T-cell (primary cell): ENCODE measurements at places on chromosomes 2 and 18.

- DNase-seq, result no peak
Measured at GRCh38 chr2:24659862-24660261, 133.3 kb downstream of the PTRHD1 start.

- DNase-seq, result no peak
Measured at GRCh38 chr2:66576561-66577320, 141.8 kb downstream of the MEIS1 start.

DNA sequence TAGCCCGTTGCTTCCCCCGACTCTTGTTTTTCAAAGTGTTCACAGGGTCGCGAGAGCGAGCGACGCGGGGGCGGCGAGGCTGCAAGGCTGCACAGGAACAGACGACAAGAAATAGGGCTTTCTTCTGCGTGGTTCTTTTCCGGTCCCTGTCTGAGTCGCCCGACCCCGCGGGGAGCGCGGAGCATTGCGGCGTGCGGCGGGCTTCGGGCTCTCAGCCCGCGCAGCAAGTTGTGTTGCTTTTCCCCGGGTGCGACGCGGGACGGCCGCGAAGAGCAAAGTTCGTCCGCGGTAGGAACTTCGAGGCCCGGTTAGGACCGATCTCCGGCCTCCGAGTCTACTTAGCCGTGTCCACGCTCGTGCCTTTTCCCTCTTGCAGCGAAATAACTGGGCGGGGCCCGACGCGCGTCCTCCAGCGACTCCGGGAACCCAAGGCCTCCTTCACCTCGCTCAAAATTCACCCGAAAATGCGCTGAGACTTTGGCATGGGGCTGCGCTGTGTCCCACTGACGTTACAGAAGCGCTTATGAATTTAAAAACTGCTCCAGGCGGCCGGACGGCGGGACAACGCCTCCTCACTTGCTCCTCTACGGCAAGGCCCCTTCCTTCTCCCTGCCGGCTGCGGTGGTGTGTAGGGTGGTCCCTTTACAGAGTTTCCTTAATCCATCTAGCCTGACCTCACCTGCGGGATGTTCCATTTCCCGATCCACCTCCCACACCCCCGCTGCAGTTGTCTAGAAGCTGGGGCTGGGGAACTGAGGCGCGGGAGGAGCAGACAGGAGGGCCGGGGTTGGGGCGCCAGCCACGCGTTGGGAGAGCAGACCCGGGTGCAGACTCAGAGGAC lies 1.5 kb upstream of the BCL2L11 start:
- no peak for DNase-seq

DNA sequence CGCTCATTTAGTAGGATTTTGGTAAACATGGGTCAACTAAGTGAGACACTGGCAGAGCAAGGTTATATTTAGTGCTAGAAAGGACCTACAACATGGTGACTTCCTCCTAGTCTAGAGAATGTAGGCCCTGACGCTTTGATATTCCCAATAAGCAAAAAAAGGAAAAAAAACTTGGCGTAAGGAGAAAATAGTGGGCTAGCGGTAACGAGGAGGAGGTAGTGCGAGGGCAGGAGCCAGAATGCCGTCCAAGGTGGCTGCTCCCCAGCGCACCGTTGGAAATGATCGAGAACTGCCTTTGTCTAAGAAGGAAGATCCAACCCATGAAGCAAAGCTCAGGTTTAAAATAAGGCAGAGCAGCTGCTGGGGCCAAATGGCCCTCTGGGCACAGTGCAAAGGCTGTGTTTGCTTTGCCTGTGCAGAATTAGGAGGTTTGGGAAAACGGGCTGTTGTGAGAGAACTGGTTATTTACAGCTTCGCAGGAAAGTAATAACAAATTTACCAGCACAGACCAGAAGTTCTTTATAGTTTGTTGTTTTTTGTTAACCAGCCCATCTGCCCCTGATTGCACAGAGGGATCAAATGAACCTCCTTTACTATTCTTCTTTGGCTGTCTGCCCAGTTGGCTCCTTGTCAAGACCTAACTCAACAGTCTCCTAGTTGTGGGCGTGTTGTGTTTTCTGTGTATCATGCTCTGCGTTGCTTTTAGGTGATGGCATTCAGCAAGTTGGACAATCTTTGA lies 86.6 kb downstream of the ITGB1BP1 start:
- DNase-seq, result no peak

DNA sequence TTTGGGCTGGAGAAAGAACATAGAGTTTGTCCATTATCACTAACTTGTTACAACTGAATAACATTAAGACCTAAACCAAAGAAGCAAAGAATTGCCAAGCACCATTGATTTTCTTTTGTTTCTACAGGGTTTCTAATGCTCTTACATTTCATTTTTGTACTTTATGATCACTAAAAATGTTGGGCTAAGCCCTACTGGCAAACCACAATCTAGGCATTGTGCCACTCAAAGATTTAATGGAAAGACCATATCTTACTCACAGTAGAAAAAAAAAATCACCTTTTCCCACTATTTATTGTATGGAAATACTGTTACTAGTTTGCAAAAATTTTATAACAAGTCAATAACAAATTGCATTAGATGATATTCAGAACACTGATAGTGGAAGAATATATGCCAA lies 447.4 kb upstream of the PKDCC start:
- no peak for DNase-seq

DNA sequence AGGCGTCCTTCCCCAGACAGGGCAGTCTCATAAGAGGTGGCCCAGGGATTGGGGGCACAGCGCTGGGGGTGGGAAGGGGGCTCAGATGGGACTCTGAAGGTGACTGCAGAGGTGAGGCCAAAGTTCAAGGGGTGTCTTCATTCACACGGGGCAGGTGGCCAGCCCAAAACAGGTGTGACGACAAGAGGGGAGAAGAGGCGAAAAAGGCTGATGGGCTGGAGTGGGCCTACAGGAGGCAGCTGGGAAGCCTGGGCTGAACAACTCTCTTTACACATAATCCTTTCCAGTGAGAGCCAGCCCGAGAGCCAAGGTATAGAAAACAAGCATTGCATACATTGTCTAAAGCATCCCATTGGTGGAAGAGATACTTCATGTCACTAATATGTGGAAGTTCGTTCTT lies 130.9 kb upstream of the ASB18 start:
- no peak for DNase-seq

GRCh38 chr2:143844986-143845385 lies 674.9 kb downstream of the ZEB2 start:
- no peak for DNase-seq

- DNase-seq, result no peak
Measured at GRCh38 chr2:96977631-96978195, 8.7 kb downstream of the FAM178B start.

DNA sequence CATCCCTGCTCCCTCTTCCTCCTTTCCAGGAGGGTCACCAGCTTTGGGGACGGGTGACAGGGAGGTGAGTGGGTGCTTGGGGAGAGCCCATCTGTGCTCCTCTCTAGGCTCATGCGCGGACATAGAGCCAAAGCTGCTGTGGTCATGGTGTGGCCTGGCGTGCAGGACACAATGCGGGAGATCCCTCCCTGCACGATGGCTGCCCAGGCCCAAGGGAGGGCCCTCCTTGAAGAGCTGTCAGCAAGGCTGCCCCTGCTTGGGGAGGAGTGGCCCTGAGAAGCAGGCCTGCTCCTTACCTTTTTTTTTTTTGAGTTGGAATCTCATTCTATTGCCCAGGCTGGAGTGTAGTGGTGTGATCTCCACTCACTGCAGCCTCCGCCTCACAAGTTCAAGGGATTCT lies 111.4 kb downstream of the DYSF start:
- no peak for DNase-seq

DNA sequence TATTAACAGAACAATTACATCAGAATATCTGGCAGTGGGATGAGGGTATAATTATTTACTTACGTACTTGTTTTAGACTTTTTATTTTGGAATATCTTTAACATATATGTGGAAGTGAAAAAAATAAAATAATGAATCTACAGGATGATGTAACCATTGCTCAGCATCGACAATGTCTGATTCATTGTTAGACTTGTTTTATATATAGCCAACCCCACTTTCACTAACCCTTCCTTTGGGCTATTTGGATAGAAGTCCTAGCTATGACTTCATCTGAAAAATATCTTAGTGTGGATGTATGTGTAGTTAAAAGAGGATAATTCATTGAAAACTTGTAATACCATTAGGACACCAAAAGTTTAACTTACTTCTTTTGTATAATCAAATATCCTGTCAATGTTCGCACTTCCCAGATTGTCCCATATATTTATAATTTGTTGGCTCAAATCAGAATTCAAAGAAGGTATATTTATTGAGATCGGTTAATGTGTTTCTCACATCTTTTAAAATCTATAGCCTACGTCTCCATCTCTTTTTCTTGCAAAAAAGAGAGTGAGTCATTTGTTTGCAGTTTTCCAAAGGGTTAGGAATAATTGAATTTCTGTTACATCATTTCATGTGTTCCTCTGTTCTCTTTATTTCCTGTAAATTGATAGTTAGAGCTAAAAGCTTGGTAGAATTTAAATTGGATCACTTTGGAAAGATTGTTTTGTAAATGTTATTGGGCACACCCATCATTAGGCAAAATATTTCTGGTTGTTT lies 506.1 kb upstream of the FAM98A start:
- DNase-seq, result no peak

DNA sequence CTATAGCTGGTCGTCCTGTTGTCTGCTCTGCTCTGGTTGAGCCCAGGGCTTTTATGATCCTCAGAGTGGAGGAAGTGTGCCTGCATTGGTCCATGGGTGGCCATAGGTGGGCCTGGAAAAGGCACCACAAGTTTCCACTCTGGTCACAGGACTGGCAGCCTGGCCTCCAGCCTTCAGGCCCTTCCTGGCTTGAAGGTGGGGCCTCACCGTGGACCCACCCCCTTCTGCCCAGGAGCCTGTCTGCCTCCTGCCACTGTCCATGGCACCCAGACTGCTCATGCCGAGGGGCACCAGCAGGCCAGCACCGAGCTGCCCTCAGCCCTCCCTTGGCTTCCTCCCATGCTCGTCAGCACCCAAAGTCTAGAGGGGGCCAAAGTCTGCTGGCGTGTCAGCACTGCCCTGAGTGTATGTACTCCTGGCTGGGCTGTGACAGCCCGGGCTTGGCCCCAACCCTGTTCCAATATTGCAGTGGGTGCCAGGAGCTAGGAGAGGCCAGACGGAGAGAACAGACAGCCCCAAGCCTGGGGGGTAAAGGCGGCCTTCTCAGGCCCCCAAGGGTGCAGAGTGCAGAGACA lies 529.4 kb downstream of the DCC start:
- DNase-seq, result no peak

- no peak for DNase-seq
Measured at GRCh38 chr2:134315471-134315870, 61.6 kb downstream of the MGAT5 start.

DNA sequence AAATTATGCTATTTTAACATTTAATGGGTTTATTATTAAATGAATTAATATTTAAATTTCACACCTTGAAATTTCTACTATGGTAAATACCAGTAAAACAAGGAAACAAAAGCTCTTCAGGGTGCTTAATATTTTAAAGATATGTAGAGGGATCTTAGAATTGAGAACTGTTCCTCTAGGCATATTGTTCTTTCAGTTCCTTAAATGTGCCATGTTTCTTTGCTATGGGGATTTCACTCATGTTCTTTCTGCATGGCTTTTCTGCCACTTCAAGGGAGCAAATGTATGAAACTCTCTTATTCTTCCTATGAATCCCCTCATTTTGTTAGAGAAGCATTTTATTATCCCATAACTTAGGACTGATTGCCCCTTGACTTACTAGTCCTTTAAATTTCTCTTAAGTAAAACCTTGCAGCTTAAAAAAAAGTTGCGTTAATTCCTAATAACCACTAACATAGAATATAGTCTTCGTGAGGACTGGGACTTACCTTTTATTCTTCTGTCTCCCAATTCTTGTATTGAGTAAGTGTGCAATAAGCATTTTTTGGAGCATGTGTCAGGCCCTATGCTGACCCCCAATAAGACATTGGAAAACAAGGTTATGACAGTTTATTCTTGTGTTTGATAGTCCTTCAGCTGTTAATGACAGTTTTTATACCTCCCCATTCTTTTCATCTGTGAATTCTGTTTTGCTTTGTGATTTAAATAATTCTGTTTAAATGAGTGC lies 95.7 kb downstream of the BIRC6 start:
- no peak for DNase-seq

- no peak for DNase-seq
Measured at GRCh38 chr2:16632598-16632997, 33.0 kb downstream of the CYRIA start.

DNA sequence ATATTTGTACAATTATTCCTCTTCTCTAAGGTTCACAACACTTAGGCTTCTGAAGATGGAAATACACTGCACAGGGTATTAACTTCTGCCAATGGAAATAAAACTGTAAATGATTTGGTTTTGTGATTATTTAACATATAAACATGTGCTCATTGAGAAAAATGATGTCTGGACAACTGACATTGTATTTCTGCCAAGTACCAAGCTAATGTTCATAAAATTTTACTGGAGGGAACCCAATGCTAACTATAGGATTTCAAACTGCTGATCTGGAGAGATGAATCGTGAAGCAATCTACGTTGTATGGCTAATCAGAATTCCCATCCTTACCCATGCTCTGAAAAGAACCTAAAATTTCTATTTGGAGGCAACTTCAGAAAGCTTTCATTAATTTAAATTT lies 279.7 kb downstream of the NRXN1 start:
- DNase-seq, result no peak

- DNase-seq, result no peak
Measured at GRCh38 chr2:100615471-100615870, 52.7 kb downstream of the PDCL3 start.

DNA sequence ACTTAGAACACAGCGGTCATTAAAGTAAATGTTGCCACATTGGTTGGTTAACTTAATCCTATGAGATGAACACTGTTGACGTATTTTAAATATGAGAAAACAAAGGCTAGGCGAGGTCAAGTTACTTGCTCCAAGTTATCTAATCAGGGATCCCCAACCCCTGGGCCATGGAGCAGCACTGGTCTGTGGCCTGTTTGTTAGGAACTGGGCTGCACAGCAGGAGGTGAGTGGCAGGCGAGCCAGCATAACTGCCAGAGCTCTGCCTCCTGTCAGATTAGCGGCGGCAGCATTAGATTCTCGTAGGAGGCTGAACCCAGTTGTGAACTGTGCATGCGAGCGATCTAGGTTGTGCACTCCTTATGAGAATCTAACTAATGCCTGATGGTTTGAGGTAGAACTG lies 878.9 kb downstream of the CPS1 start:
- no peak for DNase-seq

DNA sequence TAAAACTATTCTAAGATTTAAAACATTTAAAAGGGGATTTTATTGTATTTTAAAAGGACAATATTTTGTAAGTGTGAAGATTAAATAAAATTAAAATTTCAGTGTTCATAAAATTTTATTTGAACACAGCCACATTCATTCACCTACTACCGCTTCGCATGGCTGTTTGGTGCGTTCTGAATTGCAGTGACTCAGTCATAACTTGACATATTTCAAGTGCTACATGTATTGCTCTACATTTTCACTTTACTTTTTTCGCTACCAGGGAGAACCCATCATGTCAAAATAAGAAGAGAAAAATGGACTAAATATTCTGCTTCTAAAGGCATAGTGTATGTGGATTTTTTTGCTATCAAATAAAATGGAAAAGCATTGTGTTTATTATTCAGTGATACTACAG lies 8.7 kb downstream of the PTH2R start:
- no peak for DNase-seq

GRCh38 chr2:229380101-229380625 lies 109.1 kb upstream of the PID1 start:
- no peak for DNase-seq
